Activated naive CD4-positive, alpha-beta T cell (primary cell): ENCODE measurements at places on chromosomes 5 and 9.
A peak's percentile ranks its signal among the peaks of the same experiment; 100 is the strongest.

- DNase-seq, result no peak
Measured at GRCh38 chr5:149289301-149289700, 17.6 kb downstream of the AFAP1L1 start.

- DNase-seq, result peak; percentile 50
Measured at GRCh38 chr5:140402258-140403074, 833 bp downstream of the ANKHD1 start.

- DNase-seq, result no peak
Measured at GRCh38 chr5:102797322-102797884, 42.3 kb downstream of the PAM start.

DNA sequence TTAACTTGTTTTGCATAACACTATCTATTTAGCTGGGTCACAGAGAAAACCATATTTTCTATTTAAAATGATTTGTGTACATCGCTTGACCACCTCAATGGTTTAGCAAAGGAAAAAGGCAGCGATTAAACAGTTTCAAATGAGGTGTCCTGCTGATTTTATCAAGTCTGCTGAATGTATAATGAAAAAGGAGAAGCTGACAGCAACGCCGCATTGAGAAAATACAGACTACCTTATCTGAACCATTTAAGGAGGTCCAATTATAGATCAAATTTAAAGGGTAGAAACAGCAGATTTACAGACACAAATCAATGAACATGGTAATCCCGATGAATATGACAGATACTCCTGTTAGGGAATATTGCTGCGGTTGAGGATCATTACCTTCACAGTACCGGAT, 29.6 kb downstream of the PSMB7 start:
- DNase-seq, result no peak

DNA sequence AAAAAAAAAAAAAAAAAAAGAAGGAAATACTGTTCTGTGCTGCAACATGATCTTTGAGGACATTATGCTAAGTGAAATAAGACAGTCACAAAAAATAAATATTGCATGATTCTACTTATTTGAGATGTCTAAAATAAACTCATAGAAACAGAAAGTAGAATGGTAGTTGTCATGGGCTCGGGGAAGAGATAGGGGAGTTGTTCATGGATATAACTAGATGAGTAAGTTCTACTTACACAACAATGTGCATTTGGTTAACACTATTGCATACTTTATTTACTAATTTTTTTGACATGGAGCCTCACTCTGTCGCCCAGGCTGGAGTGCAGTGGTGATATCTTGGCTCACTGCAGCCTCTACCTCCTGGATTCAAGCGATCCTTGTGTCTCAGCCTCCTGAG, 15.2 kb downstream of the MAML1 start:
- no peak for DNase-seq

DNA sequence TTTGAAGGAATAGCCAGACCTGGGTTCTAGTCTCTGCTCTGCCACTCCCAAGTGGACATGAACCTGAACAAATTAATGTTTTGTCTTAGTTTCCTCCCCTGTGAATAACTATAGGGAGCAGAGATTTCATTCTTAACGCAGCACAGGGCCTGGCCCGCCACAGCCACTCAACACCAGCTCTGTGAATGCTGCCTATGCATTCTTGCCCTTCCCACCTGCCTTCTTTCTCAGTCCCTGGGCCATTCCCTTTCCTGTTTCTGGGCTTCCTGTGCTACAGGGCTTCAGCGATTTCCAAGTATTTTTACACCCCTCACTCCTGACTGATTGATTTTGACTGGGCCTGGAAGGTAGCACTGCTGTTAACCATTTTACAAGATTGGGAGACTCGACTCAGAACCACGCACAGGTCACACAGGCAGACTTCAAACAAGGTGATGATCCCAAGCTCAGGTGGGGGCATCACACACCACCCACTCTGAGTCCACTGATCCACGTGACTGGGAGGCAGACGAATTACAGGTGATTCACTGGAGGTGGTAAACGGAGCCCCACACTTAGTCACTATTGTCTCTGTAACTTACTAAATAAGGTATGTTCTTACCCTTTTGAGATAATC, 21.4 kb downstream of the PTPN3 start:
- DNase-seq, result no peak

GRCh38 chr9:127219520-127219919, 45.1 kb upstream of the GARNL3 start:
- no peak for DNase-seq

DNA sequence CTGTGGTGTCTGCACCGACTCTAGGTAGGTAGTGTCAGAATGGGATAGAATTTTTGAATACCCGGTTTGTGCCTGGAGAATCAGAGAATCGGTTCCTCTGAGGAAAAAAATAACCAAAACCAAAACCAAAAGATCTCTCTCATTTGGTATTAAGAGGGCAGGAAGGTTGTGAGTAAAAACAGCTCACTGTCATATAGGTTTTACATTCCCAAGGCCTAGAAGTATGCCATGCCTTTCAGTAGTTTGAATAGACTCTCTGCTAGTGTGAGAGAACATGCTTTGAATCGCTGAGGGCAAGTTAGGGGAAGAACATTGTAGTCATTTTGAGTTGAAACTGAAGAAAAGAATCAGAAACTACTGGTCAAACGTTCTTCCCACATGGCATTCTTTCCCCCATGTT, 411.4 kb upstream of the CD180 start:
- DNase-seq, result no peak

GRCh38 chr9:122354536-122355199, 16.2 kb upstream of the PTGS1 start:
- no peak for DNase-seq
